Cardiac septum (tissue), 1 donor: ENCODE measurements at places on chromosomes 1 and 21. TPM values are rescaled to one million over a fixed set of nuclear protein-coding genes. Genes with fewer than 3 reads are reported as not detected.

The PRAMEF5 gene
- not detected for total RNA-seq

The IFI44 gene
- 8.2 TPM for total RNA-seq

- no peak for DNase-seq
Observed at GRCh38 chr1:54223441-54224202, 23.7 kb downstream of the MRPL37 start.

GRCh38 chr1:32696041-32696440 lies 6.5 kb downstream of the SYNC start:
- peak; percentile 6 for DNase-seq

- no peak for DNase-seq
Observed at GRCh38 chr1:76075188-76075489, 593 bp downstream of the ST6GALNAC3 start.

GRCh38 chr1:164922585-164922984 lies 363.6 kb downstream of the PBX1 start:
- DNase-seq, result no peak

GRCh38 chr1:70459496-70460225 lies 48.6 kb downstream of the CTH start:
- DNase-seq, result no peak

- DNase-seq, result no peak
Observed at GRCh38 chr1:39657923-39658485, 13.9 kb downstream of the NT5C1A start.

The RNU1-2 gene
- 6,195 TPM for total RNA-seq

- no peak for DNase-seq
Observed at GRCh38 chr1:31695327-31695726, 8.5 kb downstream of the COL16A1 start.

GRCh38 chr1:112370996-112371395 lies 25.0 kb upstream of the CTTNBP2NL start:
- no peak for DNase-seq

DNA sequence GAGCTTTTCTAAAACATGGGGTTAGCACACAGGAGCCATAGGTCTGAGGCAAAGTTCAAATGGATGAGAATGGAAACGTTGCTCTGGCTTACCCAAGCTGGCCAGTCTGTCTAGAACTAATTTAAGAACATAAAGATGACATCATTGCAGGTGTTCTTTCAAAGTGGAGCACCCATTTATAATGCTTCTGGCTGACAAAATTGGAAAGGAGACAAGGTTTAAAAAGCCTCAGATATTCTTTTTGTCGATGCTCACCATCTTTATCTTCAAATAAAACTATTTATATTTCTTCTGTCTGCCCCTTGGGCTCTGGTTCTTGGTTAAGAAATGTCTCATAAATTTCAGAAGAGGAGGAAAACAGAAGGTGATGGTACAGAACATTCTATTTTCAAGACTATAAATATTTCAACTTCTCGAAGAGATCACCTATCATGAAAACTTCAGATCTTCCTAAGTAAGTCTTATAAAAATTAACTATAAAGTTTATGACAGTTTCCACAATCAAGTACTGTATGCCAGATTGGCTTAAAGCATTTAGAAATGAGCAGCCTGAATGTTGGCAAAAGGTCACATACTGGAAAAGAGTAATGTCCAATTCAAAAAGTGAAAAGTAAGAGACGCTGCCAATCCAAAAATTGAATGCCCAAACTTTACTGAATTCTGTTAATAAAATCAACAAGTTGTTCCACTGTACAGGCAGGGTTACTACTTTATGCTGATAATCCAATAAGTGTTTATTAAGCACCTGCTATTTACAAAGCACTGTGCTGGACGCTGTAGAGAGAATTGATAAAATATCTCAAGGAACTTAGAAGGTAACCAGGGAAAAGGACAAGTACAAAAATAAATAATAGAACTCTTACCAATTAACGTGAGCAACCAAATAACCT lies 92.0 kb downstream of the ETS2 start:
- no peak for DNase-seq

DNA sequence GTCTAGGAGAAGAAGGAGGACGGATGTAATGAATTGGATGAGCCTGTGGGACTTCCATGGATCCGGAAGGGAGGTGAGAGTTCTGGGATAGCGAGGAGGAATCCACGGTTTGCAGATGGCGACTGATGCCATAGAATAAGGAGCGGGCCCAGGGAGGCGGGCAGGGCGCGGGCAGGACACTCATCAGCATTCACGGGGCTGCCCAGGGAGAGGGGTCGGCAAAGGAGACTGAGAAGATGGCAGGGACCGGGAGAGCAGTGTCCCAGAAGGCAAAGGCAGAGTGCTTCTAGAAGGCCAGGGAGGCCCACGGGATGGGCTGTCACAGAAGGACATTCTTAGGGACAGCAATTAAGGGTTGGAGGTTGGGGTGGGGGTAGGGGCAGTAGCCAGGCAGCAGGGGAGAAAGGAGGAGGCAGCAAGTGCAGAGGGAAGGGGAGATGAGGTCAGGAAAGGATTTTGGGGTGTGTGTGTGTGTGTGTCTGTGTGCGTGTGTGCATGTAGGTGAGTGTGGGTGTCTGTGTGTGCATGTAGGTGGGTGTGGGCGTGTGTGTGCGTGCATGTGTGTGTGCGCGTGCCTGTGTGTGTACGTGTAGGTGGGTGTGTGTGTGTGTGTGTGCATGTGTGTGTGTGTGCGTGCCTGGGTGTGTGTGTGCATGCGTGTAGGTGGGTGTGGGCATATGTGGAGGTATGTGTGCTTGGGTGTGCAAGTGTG lies 1.1 kb upstream of the COL8A2 start:
- DNase-seq, result no peak

- no peak for DNase-seq
Observed at GRCh38 chr21:17789069-17789468, 30.1 kb downstream of the C21orf91 start.

The OLIG2 gene
- not detected for total RNA-seq

The PTBP2 gene
- 15.0 TPM for total RNA-seq

The PTGS2 gene
- total RNA-seq, result 0.81 TPM

DNA sequence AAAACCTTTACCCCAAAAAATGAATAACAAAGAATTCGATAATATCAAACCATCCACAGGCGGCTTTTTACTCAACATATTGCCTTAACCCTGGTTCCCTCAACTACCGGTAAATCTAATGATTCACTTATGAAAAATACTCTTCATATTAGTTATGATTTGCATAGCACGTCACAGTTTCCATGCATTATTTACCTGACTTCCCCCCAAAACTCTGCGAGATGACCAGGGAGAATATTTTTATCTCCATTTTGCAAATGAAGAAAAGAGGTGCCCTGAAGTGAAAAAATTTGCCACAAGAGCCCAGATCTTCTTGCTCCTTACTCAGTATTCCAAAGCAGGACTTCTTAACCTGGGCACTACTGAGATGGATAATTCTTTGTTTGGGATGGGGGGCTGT lies 2.9 kb downstream of the JAK1 start:
- no peak for DNase-seq
